ENCODE measurements at places on chromosomes 2 and 18.

DNA sequence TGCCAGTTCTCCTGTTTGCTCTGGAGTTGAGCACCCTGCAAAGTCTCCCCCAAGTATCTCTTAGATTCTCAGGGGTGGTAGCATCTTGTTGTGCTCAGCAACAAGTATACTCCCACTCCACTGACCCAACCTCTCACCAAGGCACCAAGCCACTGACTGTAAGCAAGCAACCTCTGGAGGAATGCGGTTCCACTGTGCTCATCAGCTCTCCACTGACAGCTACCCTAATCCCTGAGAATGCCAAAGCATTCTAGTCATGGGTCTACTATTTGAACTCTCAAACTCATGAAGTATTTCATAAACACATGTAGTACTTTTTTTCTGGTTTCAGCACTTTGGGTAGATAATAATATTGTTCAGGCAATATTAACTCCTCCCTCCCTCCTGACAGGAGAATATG lies 170.0 kb downstream of the EPHA4 start:
- DNase-seq: no peak

- DNase-seq: no peak
These were observed 279.8 kb downstream of the TNS1 start for GRCh38 chr2:217722883-217723472.

GRCh38 chr2:37923308-37924055 lies 1.6 kb upstream of the RMDN2 start:
- no peak for DNase-seq

GRCh38 chr18:42165922-42166513 lies 211.0 kb downstream of the PIK3C3 start:
- DNase-seq: no peak

DNA sequence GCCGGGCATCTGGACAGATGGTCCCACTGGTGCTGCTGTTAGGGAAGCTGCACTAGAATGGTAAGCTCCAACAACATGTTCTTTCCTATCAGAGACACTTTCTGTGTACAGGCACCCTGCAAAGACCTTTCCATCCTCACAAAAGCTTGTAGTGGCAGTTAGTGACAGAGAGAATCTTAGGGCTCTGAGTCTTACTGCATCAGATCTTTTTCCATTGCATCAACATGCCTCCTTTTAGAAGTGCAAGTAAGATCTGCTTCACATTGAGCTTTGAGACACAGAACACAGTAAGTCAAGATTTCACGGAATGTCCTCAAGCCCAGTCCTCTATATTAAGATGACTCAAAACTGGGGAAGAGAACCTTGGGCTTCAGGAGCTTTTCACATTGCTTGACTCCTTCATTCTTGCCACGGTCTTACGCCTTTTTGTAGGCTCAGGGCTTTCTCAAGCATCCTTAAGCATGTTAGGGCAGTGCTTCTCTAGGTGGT lies 52.6 kb downstream of the ARL4C start:
- no peak for DNase-seq

DNA sequence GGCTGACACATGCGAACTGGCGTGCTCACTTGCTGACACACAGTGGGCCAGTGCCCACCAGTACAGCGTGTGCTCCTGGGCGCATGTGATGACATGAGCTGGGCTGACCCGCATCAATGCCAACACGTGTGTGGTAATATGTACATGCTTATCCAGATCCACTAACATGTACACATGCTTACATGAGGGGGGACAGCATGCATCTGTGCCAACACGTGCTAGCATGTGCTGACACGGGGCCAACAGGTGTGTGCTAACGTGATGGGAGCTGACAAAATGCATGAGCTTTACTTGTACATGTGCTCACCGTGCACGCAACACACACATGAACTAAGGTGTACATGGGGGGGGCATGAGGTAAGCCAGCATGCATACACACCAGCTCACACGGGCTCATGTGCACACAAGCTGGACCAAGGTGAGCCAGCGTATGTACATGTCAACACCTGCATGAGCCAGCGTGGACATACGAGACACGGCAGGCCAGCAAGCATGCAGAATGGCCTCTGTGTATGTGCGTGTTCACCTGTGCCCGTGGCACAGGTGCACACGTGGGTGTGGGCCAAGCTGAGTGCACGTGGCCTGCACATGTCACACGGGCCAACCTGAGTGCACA lies 28.5 kb downstream of the GPC1 start:
- DNase-seq: no peak

DNA sequence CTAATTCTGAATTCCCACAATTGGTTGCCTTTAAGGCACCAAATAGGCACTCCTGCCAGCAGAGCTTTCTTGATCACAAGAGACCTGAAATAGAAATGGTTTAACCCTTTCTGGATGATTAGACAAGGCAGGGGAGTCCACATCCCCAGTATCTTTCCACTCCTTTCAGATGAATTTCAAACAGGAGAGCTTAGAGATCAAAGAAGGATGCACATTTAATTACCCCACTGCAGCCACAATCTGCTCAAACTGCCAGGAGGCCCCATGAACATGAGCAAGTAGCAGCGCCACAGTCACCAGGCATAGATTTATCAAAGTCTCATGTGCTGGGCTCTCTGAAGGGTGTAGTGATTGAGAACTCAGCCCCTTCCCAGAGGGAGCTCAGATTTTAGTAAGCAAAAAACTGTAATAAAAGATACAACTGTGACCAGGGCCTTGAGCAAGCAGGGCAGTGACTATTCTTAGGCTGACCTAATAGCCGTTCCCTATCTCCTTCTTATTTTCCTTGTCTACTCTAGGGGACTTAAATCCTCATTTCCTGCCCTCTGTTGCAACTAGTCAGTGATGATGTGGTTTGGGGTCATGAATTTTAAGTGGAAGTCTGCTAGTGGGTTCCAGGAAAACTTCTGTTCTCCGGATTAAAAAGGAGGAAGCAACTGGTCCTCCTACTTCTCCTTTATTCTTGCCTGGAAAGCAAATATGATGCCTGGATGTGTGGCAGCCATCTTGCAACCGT lies 53.7 kb downstream of the SLC4A3 start:
- DNase-seq: no peak
